ENCODE measurements at places on chromosomes 3 and 15. TPM values are rescaled to one million over a fixed set of nuclear protein-coding genes. Genes with fewer than 3 reads are reported as not detected.

GRCh38 chr3:197028728-197029510, 698 bp downstream of the MELTF start:
- H3K4me3 ChIP-seq: no peak overlapping the region
- H3K27me3 ChIP-seq: peaks cover 3% of the 10 kb centered on the region
- DNase-seq: no peak
- H3K27ac ChIP-seq: no peak overlapping the region

DNA sequence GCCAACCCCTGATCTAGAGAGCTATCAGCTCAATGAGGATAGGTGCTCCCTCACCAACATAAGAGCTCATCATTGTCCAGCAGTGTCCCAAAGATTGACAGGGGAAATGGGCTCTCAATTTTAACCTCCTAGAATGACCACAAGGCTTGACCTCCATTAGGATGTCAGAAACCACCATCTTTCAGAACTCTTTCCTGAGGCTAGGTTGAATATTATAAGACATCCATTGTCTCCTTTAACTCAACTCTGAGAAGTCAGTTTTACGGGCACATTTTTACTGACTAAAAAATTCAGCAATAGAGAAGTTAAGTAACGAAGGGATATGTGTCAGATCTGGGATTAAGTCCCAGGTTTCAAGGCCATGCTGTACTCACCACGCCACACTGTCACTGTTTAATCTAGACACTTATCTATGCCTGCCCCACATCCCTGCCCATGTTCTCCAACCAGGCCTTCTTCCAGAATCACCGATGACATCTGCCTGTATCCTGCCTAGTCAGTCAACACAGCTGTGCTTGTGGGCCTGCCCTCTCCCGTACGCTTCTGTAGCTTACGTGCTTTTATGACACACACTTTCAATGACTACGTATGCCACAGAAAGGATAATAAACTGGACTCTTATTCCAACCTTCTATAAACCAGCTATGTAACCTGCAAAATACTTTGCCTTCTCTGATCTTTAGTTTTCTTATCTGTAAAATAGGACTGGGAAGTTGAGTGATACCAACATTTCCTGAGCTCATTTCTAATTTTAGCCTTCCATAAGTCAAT, 17.1 kb upstream of the MUC13 start:
- H3K4me3 ChIP-seq: no peak overlapping the region
- no peaks in the 10 kb centered on the region for H3K4me1 ChIP-seq
- no peaks in the 10 kb centered on the region for H3K36me3 ChIP-seq
- peaks cover 2% of the 10 kb centered on the region for H3K27me3 ChIP-seq
- no peak for DNase-seq
- H3K27ac ChIP-seq: no peak overlapping the region

DNA sequence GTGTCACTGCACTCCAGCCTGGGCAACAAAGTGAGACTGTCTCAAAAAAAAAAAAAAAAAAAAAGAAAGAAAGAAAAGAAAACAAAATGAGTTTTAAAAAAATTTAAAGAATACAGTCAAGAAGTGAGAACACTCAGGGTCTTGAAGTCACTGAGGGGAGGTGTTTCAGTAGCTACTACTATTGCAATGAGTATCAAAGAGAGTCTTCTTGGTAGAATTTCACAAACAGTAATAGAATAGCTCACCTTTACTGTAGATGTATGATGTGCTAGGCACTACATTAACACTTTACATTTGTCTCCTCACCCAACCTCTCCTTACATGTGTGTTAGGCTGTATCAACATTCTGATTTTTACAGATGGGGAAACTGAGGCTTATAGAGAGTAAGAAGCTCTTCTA, 43.9 kb downstream of the EOMES start:
- H3K4me1 ChIP-seq: peaks cover 3% of the 10 kb centered on the region
- no peaks in the 10 kb centered on the region for H3K27me3 ChIP-seq
- no peak for DNase-seq
- H3K27ac ChIP-seq: no peak overlapping the region

- DNase-seq: no peak
- no peak overlapping the region for H3K27ac ChIP-seq
- no peaks in the 10 kb centered on the region for H3K27me3 ChIP-seq
- H3K4me1 ChIP-seq: no peaks in the 10 kb centered on the region
- H3K4me3 ChIP-seq: no peak overlapping the region
These were observed 35.4 kb downstream of the RBP2 start for GRCh38 chr3:139440639-139441556.

GRCh38 chr15:91227117-91227516, 127.1 kb downstream of the SV2B start:
- H3K4me1 ChIP-seq: no peaks in the 10 kb centered on the region
- H3K27me3 ChIP-seq: no peaks in the 10 kb centered on the region
- H3K4me3 ChIP-seq: no peak overlapping the region
- no peaks in the 10 kb centered on the region for H3K36me3 ChIP-seq
- H3K27ac ChIP-seq: no peak overlapping the region
- no peak for DNase-seq

- H3K27me3 ChIP-seq: no peaks in the 10 kb centered on the region
- peaks cover 87% of the 10 kb centered on the region for H3K4me1 ChIP-seq
- peak overlapping the region; percentile 96 for H3K4me3 ChIP-seq
- H3K36me3 ChIP-seq: peaks cover 15% of the 10 kb centered on the region
These were observed 8.3 kb downstream of the ANXA2 start for GRCh38 chr15:60389261-60390077.

DNA sequence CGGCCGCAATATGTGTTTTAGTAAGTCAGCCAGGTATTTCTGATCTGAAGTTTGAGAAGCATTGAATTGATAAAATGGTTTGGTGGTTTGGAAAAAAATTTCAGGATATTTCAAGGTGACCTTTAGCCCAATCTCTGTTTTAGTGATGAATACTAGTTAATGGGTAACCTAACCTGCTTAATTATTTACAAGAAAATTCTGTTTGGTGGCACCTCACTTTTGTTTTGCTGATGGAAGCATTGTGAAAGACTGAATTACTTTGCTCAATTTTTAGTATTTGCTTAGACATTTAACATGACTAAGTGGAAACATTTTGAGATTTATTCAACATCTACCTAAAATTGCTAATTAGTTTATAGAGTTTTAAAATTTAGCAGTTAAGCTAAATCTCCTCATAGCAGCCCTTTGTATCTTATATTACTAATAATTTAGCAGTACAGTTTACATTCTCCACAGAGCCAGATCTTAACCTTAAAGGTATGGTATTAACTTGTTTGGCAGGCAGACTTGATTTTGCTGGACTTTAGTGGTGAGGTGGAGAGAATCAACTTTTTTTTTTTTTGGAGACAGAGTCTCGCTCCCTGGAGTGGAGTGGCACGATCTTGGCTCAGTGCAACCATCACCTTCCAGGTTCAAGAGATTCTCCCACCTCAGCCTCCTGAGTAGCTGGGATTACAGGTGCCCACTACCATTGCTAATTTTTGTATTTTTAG, 35.4 kb downstream of the GRAMD1C start:
- no peak overlapping the region for H3K4me3 ChIP-seq
- DNase-seq: no peak
- no peaks in the 10 kb centered on the region for H3K36me3 ChIP-seq
- H3K4me1 ChIP-seq: no peaks in the 10 kb centered on the region
- no peaks in the 10 kb centered on the region for H3K27me3 ChIP-seq

DNA sequence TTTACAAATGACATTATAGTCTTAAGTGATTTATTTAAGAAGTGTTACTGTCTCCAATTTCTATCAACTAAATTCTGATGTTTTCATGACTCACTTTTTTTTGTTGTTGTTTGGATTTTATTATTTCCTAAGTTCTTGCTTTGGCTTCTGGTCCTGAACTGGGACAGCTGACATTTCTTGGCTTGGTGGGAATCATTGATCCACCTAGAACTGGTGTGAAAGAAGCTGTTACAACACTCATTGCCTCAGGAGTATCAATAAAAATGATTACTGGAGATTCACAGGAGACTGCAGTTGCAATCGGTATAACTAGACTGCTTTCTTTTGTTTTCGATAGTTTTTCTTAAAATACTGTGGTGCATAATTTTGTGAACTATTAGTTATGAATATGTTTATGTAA, 47.5 kb downstream of the ASTE1 start:
- H3K27me3 ChIP-seq: no peaks in the 10 kb centered on the region
- peaks cover 2% of the 10 kb centered on the region for H3K36me3 ChIP-seq
- H3K4me3 ChIP-seq: no peak overlapping the region
- H3K27ac ChIP-seq: no peak overlapping the region

DNA sequence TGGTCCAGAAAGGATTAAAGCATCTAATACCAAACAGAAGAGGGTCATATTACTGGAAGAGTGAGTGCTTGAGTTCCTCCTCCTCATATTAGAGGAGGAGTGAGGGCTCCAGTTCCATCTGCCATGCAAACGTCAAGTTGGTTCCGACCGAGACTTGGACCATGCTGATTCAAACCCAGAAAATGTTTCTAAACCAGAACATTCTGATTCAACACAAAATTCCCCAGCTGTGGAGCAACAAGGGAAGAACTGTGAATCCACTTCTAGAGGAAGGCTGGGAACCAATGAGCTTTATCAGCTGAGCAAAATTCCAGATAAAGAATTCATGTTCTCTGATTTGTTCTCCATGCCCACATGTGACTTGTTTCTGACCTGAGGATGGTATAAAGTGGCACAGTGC, 135.6 kb upstream of the WNT5A start:
- H3K4me3 ChIP-seq: no peak overlapping the region
- peaks cover 15% of the 10 kb centered on the region for H3K4me1 ChIP-seq
- H3K36me3 ChIP-seq: no peaks in the 10 kb centered on the region
- no peaks in the 10 kb centered on the region for H3K27me3 ChIP-seq
- no peak for DNase-seq

GRCh38 chr3:134597390-134597970, 53.3 kb downstream of the KY start:
- no peaks in the 10 kb centered on the region for H3K4me1 ChIP-seq
- no peaks in the 10 kb centered on the region for H3K36me3 ChIP-seq
- peaks cover 4% of the 10 kb centered on the region for H3K27me3 ChIP-seq
- no peak overlapping the region for H3K27ac ChIP-seq
- no peak for DNase-seq

GRCh38 chr15:34616613-34617012, 33.2 kb upstream of the GOLGA8B start:
- no peaks in the 10 kb centered on the region for H3K36me3 ChIP-seq
- peak; percentile 53 for DNase-seq
- no peaks in the 10 kb centered on the region for H3K27me3 ChIP-seq
- peaks cover 22% of the 10 kb centered on the region for H3K4me1 ChIP-seq

DNA sequence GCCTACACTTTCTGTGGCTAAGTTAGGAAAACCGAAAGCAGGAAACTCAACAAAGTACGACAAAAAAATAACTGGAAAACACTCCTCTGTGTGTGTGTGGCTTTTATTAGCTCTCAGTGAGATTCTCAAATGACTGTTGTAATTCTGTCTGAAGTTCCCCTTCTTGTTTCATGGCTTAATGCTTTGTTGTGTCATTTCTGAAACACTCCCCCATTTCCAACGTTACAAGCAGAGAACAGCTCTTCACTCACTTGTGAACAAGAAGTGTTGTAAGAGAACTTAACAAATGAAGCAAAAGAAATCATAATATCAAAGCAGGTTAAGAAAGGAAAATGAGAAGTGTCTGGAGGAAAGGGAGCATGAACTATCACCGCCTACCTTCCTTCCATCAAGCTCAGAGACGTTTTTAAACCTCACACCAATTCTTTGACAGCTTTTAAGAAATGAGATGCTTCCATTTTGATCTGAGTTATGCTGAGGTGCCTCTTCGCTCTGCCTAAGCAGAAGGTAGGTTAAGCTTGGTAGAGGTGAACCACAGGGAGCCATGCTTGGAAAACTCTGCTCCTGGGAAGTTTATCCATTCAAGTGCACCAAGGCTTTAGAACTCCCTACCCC, 12.4 kb upstream of the SEC62 start:
- H3K36me3 ChIP-seq: no peaks in the 10 kb centered on the region
- peaks cover 34% of the 10 kb centered on the region for H3K27me3 ChIP-seq
- H3K4me1 ChIP-seq: no peaks in the 10 kb centered on the region
- DNase-seq: no peak
- no peak overlapping the region for H3K27ac ChIP-seq

DNA sequence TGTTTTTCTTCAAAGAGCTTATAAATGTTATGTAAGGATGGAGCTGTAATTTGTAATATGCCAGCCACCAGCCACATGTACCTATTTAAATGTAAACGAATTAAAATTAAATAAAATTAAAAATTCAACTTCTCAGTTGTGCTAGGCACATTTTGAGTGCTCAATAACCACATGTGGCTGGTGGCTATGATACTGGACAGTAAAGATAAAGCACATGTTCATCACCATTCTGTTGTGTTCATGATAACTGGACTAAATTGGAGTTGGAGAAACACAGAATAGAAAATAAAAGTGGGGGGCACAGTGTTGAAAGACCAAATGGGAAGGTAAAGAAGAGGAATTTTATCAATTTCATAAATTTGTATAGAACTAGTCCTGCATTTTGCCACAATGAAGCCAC, 49.8 kb upstream of the DAZL start:
- H3K27ac ChIP-seq: no peak overlapping the region
- H3K36me3 ChIP-seq: no peaks in the 10 kb centered on the region
- DNase-seq: no peak
- H3K27me3 ChIP-seq: peaks cover 4% of the 10 kb centered on the region
- H3K4me3 ChIP-seq: no peak overlapping the region
- no peaks in the 10 kb centered on the region for H3K4me1 ChIP-seq

GRCh38 chr3:134330883-134331810, 43.1 kb downstream of the AMOTL2 start:
- peaks cover 25% of the 10 kb centered on the region for H3K4me1 ChIP-seq
- H3K4me3 ChIP-seq: no peak overlapping the region
- H3K36me3 ChIP-seq: no peaks in the 10 kb centered on the region
- DNase-seq: peak; percentile 19
- H3K27ac ChIP-seq: no peak overlapping the region

DNA sequence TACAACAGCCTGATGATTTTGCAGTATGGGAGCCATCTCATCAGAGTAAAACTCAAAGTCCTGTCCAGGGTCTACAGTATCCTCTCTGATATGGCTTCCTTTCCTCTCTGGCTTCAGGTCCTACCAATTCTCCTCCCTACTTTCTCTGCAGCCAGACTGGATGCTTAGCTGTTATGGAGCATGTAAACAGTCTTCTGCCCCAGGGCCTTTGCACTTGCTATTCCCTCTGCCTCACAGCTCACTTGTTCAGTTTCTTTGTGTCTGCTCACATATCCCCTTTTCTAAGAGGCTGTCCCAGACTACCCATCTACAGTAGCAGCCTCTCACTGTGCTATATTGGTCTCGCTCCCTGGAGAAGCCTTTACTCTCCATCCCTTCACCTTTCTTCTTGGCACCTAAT, 62.2 kb downstream of the TLNRD1 start:
- no peaks in the 10 kb centered on the region for H3K4me1 ChIP-seq
- no peak overlapping the region for H3K27ac ChIP-seq
- no peaks in the 10 kb centered on the region for H3K36me3 ChIP-seq
- H3K27me3 ChIP-seq: no peaks in the 10 kb centered on the region

The DPPA2 gene
- total RNA-seq: not detected

The SCG3 gene
- not detected for total RNA-seq

The AP4E1 gene
- 10.1 TPM for total RNA-seq

The NRG4 gene
- total RNA-seq: not detected

The PATL2 gene
- not detected for total RNA-seq

The HAPLN3 gene
- 40.4 TPM for total RNA-seq

The PAQR5 gene
- 0.09 TPM for total RNA-seq

The GXYLT2 gene
- total RNA-seq: 0.24 TPM

All from endothelial cell of umbilical vein (primary cell).